COR-L47 (cell line): ENCODE measurements at places on chromosomes 1 and 21.

- DNase-seq: no peak
Observed at GRCh38 chr1:99820546-99820945, 29.6 kb upstream of the AGL start.

- DNase-seq: no peak
Observed at GRCh38 chr1:13628218-13628617, 44.6 kb downstream of the PDPN start.

DNA sequence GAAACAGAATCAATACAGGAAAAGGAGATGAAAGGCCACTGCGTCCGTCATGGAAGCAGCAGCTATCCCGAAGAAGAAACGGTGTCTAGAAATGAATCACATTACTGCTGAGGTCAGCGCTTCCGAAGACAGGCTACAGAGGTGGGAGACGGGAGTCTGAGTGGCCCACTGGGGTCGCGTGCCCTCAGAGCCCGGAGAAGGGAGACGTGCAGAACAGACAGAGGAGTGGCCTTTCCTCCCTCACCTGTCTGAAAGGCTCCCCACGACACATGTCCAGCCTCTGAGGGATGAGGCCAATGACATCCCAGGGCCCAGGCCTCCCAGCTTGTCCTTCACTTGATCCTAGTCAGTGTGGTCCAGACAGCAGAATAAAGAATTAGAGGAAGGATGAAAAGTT lies 35.9 kb downstream of the VPS26C start:
- no peak for DNase-seq

- DNase-seq: no peak
Observed at GRCh38 chr21:38820471-38821239, 14.9 kb downstream of the ETS2 start.

DNA sequence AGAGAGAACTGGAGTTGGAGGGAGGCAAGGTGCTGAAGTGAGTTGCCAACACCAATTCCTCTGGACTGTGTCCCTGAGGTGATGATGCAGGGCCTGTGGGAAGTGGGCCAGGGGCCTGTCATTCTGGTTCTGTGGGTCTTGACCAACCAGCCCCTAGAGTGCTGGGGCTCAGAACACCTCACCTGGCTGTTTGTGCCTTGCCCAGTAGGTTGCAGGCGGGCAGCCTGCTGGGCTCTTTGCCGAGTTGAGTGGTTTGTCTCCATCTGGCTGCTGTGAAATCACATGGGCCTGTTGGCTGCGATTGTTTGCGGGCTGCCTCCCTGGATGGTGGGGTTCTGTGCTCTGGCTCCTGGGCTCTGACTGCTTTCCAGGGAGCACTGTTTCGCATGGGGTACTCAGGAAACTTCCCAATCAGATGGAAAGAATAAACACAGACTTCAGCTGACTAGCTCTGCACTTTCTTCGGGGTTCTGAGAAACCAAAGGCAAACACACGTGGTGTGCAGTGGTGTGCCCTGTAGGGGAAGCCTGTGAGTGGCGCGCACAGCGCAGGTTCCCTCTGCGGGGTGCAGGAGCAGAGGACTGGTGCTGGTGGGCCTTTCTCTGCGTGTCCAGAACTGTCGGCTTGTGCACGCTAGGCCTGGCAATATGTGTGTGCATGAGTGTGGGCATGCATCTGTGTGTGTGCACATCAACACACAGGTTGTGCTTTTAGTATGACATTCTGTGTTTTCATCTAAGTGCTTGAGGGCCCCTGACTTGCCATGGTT lies 95.1 kb downstream of the RHOU start:
- DNase-seq: no peak

DNA sequence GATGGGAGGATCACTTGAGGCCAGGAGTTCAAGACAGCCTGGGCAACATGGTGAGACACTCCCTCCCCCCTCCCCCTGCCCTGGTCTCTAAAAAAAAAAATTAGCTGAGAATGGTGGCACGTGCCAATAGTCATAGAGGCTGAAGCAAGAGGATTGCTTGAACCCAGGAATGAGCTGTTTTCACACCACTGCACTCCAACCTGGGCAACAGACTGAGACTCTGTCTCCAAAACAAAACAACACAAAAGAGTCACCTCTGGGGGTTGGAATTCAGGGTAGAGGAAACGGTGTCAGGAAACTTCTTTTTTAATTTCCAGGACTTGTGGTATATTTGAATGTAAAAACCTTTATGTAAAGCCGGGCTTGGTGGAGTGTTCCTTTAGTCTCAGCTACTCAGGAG lies 43.2 kb downstream of the RHOU start:
- no peak for DNase-seq

DNA sequence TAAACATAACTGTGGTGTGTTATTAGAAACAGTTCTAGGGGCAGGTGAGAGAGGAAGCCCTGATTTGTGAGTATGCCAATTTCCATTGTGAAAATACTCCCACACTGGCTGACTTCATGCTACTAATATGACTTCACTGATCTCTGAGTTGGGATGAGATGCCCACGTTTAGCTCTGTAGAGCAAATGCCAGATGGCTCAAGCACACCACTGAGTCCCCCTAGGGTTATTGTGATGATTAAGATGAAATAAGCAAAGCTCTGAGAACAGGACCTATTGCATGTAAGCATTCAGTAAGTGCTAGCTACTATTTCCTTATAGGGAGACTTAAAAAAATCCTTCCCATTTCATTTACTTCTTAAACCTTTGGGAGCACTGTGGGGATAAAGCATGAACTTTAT lies 117.6 kb downstream of the CENPF start:
- DNase-seq: no peak

GRCh38 chr1:165257969-165258459 lies 98.5 kb downstream of the LMX1A start:
- peak; percentile 88 for DNase-seq

GRCh38 chr1:94920061-94920460 lies 6.8 kb downstream of the CNN3 start:
- DNase-seq: no peak
